ENCODE measurements at places on chromosomes 7 and 10.

DNA sequence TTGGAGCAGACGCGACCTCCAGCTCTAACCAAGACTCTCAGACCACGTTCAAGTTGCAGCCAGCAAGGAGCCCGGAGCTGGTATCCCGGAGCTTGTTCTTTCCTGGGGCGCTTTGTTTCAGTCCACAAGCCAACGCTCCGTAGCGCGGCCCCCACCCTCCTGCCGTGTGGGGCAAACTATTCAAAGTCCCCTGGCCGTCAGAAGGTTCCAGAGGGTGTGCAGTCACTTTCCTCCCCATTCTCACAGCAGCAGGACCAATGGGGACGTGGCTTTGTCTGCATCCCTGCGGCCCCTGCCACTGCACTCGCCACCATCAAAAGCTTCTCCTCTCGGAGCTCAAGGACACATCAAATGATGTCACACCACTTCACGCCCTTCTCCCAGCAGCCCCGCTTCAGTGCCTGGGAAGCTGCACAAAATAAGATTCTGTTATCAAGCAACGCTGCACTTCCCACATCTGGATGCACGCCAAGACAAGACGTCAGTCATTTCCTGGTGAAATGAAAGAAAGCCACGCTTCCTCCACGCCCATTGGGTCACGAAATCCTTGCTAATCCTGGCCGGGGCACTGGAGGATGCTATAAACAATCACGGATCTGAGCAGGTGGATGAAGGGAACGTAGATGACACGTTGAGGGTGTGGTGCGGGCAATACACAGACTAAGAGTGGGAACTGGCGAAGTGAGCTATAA, 348.2 kb downstream of the PTPRN2 start:
- H3K4me3 ChIP-seq, result no peak overlapping the region
- DNase-seq, result no peak
- H3K4me1 ChIP-seq, result no peaks in the 10 kb centered on the region
- no peaks in the 10 kb centered on the region for H3K36me3 ChIP-seq
- H3K27ac ChIP-seq, result no peak overlapping the region
- no peaks in the 10 kb centered on the region for H3K27me3 ChIP-seq

DNA sequence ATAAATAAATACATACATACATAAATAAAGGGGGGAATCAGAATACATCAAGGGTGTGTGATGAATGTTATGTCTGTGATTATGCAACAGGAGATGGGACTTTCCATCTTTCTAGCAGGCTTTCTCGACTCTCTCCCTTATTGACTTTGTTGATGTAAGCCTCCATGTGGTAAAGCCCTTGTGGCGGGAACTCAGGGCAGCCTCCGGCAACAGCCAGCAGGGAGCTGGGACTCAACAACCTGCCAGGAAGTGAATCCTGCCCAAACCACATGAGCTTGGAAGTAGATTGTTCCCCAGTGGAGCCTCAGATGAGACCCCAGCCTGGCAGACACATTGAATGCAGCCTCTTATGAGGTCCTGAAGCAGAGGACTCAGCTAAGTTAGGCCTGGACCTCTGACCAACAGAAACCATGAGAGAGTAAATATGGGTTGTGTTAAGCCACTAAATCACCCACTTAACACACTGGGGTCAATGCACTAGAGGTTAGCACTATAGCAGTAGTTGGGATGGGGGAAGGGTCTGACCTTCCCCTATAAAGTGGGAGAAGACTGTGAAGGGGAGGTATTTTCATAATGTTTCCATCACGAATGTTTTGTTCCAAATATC, 104.0 kb downstream of the JCAD start:
- peaks cover 21% of the 10 kb centered on the region for H3K4me1 ChIP-seq
- H3K27me3 ChIP-seq, result no peaks in the 10 kb centered on the region
- H3K27ac ChIP-seq, result no peak overlapping the region
- no peaks in the 10 kb centered on the region for H3K36me3 ChIP-seq
- no peak for DNase-seq

DNA sequence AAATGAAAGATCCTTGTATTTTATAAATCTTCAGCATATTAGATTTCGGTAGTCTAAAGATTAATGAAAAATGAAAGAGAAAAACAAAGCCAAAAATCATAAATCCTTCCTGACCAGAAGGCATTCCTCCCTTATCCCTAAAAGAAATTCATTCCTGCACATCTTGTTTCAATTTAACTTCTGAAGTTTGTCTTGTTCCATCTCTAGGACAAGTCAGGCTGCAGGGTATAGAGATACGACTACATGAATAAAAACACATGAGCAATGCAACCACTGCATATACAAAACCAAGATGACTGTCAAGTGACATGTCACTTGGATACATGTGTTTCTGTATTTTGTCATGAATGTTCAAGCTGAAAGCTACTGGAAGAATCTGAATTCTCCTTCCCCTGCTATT, 214.9 kb downstream of the JAZF1 start:
- DNase-seq, result no peak
- no peaks in the 10 kb centered on the region for H3K36me3 ChIP-seq

GRCh38 chr7:29217113-29217512, 22.5 kb downstream of the CHN2 start:
- H3K4me3 ChIP-seq, result no peak overlapping the region
- no peak overlapping the region for H3K27ac ChIP-seq
- H3K36me3 ChIP-seq, result no peaks in the 10 kb centered on the region

GRCh38 chr10:129743738-129744133, 220.3 kb downstream of the EBF3 start:
- no peaks in the 10 kb centered on the region for H3K36me3 ChIP-seq
- DNase-seq, result no peak
- no peaks in the 10 kb centered on the region for H3K27me3 ChIP-seq
- H3K4me1 ChIP-seq, result no peaks in the 10 kb centered on the region
- H3K27ac ChIP-seq, result no peak overlapping the region
- H3K4me3 ChIP-seq, result no peak overlapping the region

- H3K27ac ChIP-seq, result no peak overlapping the region
- H3K4me1 ChIP-seq, result no peaks in the 10 kb centered on the region
- H3K27me3 ChIP-seq, result no peaks in the 10 kb centered on the region
- DNase-seq, result no peak
- no peaks in the 10 kb centered on the region for H3K36me3 ChIP-seq
Observed at GRCh38 chr10:4602764-4603491, 223.1 kb upstream of the AKR1E2 start.

DNA sequence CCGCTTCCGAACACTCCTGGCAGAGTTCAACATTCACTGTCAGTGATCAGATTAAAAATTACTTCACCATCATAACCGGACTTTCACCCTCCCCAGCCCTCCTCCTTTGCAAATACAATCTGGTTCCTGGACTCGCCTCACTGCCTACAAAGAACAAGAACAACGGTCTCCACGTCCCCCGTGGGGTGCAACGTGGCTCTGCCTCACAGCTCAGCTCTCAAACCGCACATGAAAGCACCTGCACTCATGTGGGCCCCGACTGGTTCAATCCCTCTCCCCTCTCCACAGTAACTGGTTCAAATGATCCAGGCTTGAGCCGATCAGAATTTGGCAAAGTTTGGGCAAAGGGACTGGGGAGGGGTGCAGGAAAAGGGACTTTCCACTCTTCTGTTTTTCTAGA, 21.0 kb downstream of the ASB13 start:
- H3K4me3 ChIP-seq, result no peak overlapping the region
- H3K27ac ChIP-seq, result no peak overlapping the region
- H3K27me3 ChIP-seq, result no peaks in the 10 kb centered on the region

DNA sequence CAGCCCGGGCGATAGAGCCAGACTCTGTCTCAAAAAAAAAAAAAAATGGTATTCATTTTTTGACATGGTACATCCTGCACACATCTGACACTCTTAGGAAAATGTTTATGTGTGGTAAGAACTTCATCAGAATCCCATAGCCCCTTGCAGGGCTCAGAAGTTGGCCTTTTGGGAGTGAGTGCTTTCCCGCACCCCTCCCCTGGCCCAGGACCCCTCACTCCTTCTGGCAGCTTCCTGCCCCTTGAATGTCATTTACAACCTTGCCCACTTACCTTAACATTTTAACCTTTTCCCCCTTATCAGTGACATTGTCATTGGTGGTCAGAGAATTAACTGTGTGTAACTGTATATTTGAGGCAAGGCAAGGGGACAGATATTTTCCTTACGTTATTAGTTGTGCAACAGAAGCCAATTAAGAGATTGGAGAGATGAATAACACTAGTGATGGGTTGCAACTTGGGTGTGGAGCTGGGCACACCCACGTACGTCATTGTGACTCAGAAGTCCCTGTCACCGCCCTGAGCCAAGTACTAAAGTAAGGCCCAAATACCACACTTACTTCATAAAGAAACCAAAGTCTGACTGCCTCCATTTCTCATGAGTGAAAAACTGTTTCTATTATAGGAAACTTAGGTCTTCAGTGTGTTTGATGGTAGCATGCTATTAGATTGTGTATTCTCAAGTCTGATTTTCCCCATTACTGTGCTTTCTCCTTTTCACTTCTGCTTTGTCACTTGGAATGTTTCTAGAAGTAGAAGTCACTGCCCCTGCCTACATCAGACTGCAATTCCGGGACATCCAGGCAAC, 31.6 kb downstream of the OGDH start:
- peaks cover 40% of the 10 kb centered on the region for H3K4me1 ChIP-seq
- no peaks in the 10 kb centered on the region for H3K27me3 ChIP-seq
- no peak overlapping the region for H3K4me3 ChIP-seq
- no peak for DNase-seq

DNA sequence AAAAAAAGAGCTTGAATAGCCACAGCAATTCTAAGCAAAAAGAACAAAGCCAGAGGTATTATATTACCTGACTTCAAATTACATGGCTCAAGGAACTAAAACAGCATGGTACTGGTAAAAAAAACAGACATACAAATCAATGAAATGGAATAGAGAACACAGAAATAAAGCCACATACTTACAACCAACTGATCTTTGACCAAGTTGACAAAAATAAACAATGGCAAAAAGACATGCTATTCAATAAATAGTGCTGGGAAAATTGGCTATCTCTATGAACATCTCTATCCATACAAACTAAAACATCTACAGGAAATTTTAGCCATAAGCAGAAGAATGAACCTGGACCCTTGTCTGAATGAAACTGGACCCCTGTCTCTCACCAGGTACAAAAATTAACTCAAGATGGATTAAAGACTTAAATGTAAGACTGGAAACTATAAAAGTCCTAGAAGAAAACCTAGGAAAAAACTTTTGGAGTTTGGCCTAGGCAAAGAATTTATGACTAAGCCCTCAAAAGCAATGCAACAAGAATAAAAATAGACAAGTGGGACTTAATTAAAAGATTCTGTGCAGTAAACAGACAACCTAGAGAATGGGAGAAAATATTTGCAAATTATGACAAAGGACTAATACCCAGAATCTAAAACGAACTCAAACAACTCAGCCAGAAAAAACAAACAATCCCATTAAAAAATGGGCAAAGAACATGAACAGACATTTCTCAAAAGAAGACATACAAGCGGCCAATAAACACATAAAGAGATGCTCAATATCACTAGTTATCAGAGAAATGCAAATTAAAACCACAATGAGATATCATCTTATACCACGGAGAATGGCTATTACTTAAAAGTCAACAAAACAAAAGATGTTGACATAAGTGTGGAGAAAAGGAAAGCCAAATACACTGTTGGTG, 72.8 kb upstream of the DDC start:
- H3K27ac ChIP-seq, result no peak overlapping the region
- no peak overlapping the region for H3K4me3 ChIP-seq
- H3K4me1 ChIP-seq, result no peaks in the 10 kb centered on the region
- no peaks in the 10 kb centered on the region for H3K36me3 ChIP-seq
- no peak for DNase-seq

DNA sequence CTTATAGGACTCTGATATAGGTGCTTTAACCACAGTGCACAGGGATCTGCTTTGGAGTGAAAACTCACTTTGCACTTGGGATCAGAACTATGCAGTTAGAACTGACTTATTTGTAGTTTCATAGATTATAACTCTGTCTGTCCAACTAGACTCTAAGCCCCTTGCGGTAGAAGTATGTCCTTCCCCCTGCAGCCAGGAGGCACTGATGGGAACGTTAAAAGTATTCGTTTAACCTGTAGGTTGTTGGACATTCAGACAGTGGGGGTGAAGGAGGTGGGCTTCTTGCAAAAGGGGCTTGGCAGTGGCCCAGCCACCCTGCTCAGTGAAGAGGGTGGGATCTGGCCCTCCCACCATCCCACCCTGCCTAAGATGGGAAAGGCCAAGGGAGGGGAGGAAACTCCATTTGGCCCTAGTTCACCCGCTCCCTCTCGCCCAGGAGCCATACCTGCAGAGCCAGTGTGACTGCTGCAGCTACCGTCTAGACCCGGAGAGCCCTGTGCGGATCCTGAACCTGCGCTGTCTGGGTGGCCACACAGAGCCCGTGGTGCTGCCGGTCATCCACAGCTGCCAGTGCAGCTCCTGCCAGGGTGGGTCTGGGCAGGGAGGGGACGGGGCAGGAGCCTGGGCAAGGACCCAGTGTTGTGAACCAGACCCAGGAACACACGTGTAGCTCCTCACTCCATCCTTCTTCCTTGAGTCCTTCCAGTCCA, 5.7 kb upstream of the ZNF862 start:
- H3K27me3 ChIP-seq, result no peaks in the 10 kb centered on the region
- no peak overlapping the region for H3K4me3 ChIP-seq
- H3K36me3 ChIP-seq, result no peaks in the 10 kb centered on the region

- no peaks in the 10 kb centered on the region for H3K36me3 ChIP-seq
- no peak overlapping the region for H3K27ac ChIP-seq
- peak overlapping the region; percentile 30 for H3K4me3 ChIP-seq
- no peaks in the 10 kb centered on the region for H3K27me3 ChIP-seq
Observed at GRCh38 chr10:6140965-6141295, 52.1 kb downstream of the RBM17 start.

GRCh38 chr7:132708470-132708869, 132.2 kb upstream of the PLXNA4 start:
- no peaks in the 10 kb centered on the region for H3K27me3 ChIP-seq
- no peak for DNase-seq
- no peak overlapping the region for H3K27ac ChIP-seq
- H3K4me3 ChIP-seq, result no peak overlapping the region

DNA sequence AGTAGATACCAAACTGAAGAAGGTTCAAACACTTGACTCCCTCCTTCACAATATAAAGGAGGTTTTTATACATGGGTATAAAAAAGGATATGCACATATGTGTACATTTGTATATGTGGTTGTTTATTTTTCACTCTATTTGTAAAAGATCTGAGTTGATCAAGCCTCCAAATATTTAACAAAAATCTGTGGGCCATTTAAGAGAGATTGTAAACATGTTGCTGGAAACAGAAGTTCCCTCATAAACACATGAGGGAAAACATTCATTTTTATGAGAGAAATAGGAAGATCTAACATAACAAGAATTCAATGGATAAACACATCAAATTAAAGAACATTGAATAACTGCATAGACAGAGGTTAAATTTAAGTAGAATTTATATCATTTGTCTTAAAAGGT, 81.7 kb downstream of the COL28A1 start:
- H3K27ac ChIP-seq, result no peak overlapping the region
- H3K27me3 ChIP-seq, result no peaks in the 10 kb centered on the region
- no peak for DNase-seq
- no peaks in the 10 kb centered on the region for H3K36me3 ChIP-seq
- no peaks in the 10 kb centered on the region for H3K4me1 ChIP-seq

- H3K36me3 ChIP-seq, result no peaks in the 10 kb centered on the region
- H3K4me1 ChIP-seq, result no peaks in the 10 kb centered on the region
- H3K27ac ChIP-seq, result no peak overlapping the region
Observed at GRCh38 chr7:3634396-3634795, 333.3 kb downstream of the SDK1 start.

GRCh38 chr7:136294977-136295376, 317.8 kb upstream of the MTPN start:
- H3K27ac ChIP-seq, result no peak overlapping the region
- H3K27me3 ChIP-seq, result no peaks in the 10 kb centered on the region
- no peak overlapping the region for H3K4me3 ChIP-seq

GRCh38 chr10:117322260-117322659, 53.0 kb downstream of the PDZD8 start:
- H3K36me3 ChIP-seq, result peaks cover 17% of the 10 kb centered on the region
- H3K27ac ChIP-seq, result no peak overlapping the region
- H3K27me3 ChIP-seq, result no peaks in the 10 kb centered on the region
- no peak overlapping the region for H3K4me3 ChIP-seq
- H3K4me1 ChIP-seq, result no peaks in the 10 kb centered on the region

Data from RWPE2 (cell line).